ENCODE measurements at places on chromosomes 13 and 19.

DNA sequence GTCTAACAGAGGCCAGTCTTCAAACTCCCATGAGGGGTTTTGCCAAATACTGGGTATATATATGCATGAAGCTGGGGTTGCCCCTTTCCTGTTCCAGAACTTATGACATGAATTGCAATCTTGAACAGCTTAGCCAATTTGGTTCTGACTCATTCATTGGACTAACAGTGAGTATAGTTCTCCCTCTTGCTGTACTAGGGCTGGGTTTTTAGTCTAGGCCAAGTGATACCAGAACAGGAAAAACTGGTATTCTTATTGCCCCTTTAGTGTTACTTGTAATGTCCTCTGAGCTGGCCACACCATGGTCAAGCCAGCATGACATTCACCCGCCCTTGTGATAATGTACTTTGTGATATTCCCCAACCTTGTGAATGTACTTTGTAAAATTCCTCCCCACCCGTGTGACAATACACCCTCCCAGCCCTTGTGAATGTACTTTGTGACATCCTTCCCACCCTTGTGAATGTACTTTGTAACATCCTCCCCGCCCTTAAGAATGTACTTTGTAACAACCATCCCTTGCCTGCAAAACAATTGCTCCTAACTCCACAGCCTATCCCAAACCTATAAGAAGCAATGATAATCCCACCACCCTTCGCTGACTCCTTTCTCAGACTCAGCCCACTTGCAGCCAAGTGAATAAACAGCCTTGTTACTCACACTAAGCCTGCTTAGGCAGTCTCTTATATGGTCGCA lies 26.9 kb downstream of the ZNF846 start:
- no peak for DNase-seq

DNA sequence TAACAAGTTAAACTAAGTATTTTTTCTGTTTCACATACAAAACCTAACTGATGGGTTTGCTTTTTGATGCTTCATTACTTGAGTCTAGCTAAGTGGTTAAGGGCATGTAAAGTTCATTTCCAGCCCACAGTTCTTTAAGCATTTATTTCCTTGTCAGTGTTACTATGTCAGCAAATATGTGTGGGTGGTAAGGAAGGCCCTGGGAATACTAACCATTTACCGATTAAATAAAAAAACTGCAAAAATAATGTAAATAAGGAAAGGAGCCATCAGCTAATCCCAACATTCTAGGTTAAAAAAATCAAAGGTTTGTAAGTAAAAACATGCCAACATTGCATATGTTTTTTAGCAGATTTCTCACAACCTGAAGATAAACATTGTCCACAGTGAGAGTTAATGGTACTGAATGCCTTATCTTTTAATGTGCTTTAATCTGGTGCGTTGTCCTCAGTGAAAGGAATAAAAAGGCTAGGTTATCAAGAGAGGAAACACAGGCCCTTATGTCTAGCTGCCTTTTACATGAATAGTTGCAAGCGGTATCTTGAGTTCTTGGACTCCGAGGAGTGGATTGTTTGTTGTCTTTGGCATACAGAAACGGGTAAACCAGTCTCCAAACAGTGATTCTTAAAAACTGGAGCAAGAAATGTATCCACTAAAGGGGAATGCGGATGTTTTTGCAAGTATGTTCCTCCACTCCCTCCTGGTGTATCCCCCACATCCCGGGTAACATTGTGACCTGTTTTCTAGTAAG lies 949.6 kb upstream of the SLC10A2 start:
- no peak for DNase-seq

GRCh38 chr13:45718063-45718462 lies 15.9 kb downstream of the CBY2 start:
- DNase-seq = no peak

DNA sequence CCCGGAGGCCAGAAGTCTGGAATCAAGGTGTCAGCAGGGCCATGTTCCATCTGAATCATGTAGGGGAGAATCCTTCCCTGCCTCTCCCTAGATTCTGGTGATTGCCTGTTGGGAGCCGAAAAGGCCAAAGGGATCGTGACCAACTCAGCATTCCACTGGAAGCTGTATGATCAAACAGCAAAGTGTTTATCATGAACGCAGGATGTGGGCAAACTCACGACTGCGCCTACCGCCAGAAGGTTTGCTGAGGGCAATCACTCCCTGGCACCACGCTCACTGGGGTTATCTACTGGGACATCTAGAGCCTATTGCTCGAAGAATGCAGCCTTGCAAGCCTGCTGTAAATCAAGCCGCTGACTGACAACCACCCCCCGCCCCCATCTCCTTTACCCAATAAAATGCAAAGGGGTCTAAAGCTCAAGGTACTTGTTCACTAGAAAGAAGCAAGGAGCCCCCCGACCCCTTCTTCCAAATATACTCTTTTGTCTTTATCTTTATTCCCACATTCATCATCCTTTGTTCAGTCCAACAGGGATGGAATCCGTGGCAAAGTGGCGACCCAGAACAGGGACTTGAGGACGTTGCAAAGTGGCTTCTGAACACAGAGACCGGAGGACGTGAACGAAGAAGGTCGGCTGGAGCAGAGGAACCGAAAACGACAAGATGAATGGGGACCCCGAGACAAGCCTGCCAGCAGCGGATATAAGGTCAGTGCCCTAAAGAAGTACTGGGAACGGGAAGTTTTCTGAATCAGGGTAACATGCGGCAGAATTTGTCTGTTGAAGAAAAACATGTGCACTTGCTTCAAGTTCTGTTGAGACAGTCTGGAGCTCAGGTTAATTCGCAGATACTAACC lies 16.8 kb downstream of the CLEC4M start:
- DNase-seq = no peak

GRCh38 chr13:97934590-97934989 lies 18.9 kb upstream of the IPO5 start:
- DNase-seq = no peak

DNA sequence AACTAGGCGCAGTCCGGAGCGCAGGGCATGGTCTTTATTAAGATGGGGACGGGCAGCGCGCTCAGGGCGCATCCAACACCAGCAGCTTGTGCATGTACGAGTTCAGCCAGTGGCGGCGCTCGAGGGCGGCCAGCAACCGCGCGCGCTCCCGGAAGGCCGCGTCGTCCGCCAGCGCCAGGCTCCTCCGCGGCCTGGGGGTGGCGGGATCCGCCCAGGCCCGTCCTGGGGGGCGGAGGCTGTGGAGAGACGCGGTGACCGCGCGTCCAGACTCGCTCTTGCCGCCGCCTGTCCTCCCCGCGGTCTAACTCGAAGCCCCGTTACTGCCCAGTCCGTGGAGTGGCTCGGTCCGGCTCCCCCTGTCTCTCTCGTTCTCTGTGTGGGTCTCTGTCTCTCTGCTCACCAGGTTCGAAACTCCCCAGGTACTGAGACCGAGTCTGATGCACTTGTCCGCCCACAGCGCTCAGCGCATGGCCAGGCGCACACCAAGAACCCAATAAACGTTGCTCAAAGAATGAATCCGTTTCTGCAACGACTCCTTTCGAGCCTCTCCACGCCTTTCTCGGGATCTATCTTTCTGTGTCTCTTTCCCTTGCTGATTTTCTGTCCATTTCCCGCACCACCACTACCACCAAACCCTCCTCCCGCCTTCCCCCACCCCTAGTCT lies 702 bp downstream of the PTH2 start:
- DNase-seq = peak; percentile 46

DNA sequence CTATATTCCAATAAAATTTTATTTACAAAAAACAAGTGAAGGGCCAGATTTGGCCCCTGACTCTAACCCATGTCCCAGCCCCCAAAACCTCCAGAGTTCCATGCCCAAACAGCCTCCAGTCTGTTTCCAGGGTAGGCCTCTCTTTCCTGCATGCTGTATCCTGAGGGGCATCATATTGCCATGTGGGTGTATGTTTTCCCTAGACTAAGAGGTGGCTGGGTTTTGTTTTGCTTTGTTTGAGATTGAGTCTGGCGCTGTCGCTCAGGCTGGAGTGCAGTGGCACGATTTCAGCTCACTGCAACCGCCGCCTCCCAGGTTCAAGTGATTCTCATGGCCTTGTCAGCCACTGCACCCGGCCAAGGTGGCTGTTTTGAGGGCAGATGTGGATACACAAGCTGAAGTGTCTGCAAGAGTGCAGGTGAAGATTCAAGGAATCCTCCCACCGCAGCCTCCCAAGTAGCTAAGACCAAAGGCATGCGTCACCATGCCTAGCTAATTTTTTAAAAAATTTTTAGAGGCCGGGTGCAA lies 23.6 kb upstream of the LSM14A start:
- DNase-seq = no peak

DNA sequence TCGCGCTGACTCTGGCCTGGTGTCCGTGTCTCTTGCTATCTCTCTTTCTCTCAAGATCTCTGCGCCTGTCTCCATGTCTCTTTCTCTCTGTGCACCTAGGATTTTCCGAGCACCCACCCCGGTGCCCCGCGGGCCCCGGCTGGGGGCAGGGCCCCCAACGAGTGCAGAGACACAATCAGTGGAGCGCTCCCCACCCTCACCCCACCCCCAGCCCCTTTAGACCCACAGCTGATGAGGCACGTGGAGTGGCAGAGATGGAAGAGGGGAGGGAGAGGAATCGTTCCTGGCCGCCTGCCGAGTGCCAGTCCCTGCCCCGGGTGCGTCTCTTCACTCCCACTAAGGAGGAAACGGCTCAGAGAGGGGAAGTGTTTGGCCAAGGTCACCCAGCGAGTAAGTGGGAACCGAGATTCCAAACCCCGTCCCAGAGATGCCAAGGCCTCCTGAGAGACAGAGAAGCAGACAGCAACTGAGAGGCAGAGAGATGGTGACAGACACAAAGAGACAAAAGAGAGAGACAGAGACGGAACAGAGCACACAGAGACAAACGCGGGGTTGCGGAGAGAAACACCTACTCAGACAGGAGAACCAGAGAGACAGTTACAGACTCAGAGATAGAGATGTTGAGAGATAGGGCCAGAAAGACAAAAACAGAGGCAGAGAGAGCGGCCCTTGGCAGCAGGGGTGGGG lies 626 bp upstream of the BCL3 start:
- DNase-seq = peak; percentile 55

GRCh38 chr13:96342286-96342685 lies 252.4 kb downstream of the HS6ST3 start:
- DNase-seq = no peak

- no peak for DNase-seq
Observed at GRCh38 chr13:67855741-67856238, 625.7 kb upstream of the PCDH9 start.

GRCh38 chr19:51698296-51698695 lies 5.2 kb downstream of the SPACA6 start:
- no peak for DNase-seq

- DNase-seq = no peak
Observed at GRCh38 chr19:29336425-29336824, 123.5 kb upstream of the UQCRFS1 start.

- peak; percentile 45 for DNase-seq
Observed at GRCh38 chr19:2081873-2082810, 14.0 kb downstream of the MOB3A start.

DNA sequence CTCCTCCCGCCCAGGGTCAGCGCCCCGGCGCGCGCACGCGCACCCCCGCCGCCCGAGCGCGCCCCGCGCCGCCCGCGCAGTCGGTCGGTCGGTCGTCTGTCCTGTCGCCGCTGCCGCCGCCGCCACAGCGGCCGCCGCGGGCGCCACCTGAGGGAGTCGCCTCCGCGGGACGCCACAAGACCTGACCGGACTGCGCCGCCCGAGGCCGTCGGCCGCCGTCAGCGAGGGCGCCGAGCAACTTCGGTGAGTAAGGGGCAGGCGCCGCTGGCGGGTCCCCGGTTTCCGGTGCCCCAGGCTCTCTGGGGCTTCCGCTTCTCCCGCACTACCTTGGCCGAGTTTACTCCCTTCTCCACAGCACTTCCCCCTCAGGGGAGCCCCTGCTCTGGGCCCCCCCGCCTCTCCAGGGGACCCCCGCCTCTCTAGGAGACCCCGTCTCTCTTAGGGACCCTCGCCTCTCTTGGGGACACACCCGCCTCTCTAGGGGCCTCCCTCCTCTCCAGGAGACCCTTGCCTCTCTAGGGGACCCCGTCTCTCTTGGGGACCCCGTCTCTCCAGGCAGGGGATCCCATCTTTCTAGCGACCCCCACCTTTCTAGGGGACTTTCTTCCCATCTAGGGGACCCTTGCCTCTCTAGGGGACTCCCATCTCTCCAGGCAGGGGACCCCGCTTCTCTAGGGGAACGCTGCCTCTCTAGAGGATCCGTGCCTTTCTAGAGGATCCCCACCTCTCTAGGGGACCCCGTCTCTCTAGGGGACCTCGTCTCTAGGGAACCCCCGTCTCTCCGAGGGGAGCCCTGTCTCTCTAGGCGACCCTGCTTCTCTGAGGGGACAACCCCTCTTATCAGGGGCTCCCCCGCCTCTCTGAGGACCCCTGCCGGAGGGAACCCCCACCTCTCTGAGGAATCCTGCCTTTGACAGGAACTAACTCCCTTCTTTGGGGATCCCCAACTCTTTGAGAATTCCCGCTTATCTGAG lies 19.3 kb upstream of the GATAD2A start:
- DNase-seq = peak; percentile 64

- no peak for DNase-seq
Observed at GRCh38 chr13:28297341-28297740, 159.0 kb downstream of the PAN3 start.

- peak; percentile 32 for DNase-seq
Observed at GRCh38 chr19:10289836-10290356, at the start of gene ICAM5. ICAM5 (plus strand) TSS chr19:10289952; CDS start chr19:10290044, 92 bp downstream.

DNA sequence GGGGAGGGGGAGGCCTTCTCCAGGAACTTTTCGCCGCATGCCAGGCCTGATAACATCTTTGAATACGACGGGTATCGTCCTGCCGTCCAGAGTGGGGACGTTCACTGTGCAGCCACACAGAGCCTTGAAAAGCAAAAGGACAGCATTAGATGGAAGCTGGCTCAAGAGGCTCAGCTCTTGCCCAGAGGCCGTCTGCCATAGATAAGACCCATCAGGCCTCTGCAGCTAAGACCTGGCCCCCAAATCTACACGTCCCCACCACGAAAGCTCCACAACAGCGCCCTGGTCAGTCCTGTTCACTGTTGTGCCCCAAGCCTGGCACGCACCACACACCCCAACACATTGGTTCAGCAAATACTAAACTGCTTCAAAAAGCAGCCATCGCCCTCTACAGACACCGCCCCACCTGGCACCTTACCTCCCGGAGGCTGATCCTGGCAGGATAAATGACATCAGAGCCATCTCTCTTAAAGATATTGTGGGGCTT lies 2.1 kb downstream of the DNAJB1 start:
- no peak for DNase-seq

GRCh38 chr19:3849092-3849491 lies 19.7 kb downstream of the ZFR2 start:
- DNase-seq = peak; percentile 35

GRCh38 chr19:30369833-30370232 lies 2.4 kb upstream of the ZNF536 start:
- no peak for DNase-seq

DNA sequence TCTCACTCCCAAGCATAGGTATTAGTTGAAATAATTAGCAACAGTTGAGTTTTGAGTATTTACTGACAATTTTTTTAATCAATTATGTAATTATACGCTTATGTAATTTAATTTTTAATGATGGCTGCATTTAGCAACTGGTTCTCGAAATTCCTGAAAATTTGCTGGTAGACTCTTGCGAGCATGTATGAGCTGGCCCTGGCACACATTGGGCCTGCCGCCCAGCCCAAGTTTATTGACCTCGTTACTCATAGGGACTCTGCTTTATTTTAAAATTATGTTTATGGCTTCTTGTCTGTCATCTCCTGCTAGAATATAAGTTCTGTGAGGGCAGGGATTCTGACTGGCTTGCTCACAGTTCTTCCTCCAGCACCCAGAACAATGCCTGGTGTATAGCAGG lies 6.7 kb downstream of the KLK14 start:
- no peak for DNase-seq

All from stimulated activated CD4-positive, alpha-beta T cell treated with anti-CD3 and anti-CD28 coated beads, Interleukin-1b, Interleukin-23, amount 100 ng/mL, for 48 hours (primary cell).